NCI-H524 treated with DMSO at 0.1 percent for 48 hours (cell line): ENCODE measurements at places on chromosomes 1 and 21.

DNA sequence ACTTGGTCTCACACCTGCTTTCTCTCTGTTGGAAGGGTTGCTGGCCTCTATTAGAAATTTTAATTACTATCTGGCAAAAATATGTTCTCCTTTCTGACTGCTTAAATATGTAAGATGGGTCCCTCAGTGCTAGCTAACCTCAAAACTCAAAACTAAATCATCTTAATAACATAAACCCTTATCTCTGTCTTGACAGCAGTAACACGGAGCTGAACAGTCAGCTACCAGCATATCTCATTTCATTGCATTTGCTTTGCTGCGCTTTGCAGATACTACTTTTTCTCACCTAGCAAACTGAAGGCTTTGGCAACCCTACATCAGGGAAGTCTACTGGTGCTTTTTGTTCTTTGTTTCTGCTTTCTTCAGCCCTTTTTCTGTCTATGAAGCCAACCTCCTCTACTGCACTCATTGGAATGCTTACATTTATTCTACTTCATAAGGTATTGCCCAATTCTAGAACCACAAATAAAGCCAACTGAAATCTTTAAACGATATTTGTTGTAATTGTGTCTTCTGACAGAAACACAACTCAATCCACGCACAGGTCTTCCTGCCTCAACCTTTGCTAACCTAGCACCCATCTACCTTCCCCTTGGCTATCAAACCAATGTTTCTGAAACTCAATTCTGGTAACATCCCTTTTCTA is 95.6 kb downstream of the RERE start:
- no peak for DNase-seq

GRCh38 chr21:34362670-34363069 is 1.1 kb upstream of the KCNE2 start:
- no peak for DNase-seq

DNA sequence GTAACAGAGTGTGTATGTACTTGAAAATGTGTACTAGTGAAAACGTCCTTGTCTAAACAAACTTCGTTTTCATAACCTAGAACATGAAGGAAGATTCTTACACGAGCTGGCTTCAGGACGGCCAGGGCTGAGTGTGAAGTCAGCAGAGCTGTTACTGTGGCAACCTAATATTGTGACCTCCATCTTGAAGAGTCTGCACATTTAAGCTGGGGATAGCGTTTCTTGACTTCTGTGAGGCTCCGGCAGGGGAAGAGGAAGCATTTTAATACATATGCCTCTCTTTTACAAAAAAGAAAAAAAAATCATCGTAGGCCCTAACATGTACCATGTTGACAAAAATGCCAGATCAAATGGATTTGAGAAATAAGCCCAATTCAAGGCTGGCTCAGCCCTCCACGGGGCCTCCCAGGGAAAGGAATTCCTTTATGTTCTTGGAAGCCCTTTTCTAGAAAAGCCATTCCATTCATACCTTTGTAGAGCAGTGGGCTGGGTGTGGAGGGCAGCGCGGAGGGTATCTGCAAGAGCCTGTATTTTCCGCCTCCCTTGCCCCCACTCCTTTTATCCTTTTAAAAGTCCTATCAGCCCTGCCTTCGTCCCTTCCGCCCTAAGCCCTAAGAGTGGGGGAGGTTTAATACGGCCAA is 51.1 kb downstream of the SIM2 start:
- DNase-seq = no peak

GRCh38 chr1:156428746-156429288 is 59.8 kb downstream of the RHBG start:
- DNase-seq = no peak

GRCh38 chr1:245412306-245412705 is 257.5 kb downstream of the KIF26B start:
- DNase-seq = no peak

DNA sequence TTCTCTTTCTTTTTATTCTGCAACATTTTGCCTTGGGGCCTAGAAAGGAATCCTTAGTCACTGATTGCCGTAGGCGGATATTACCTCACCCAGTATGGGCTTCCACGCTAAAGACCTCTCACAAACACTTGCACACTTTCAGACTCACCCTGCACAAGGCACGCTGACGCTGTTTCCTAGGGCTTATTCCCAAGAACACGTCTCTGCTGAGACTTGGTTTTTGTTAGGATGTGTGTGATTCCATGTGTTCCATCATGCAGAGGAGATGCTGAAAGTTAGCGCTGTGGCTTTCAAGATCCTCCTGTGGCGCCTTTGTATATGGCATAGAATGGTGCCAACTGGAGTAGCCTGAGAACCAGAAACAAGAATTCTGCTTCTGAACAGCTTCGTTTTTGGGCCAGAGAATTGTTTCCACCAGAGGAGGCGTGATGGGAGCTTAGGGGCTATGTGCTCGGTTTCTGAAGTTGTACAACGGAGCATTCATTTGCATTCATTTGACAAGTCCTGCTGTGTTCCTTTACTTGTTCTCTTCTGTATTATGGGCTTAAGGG is 297.0 kb downstream of the DISC1 start:
- no peak for DNase-seq

GRCh38 chr1:44776730-44777068 is 1.4 kb downstream of the RPS8 start:
- no peak for DNase-seq

- no peak for DNase-seq
Measured at GRCh38 chr1:79519084-79519760, 512.7 kb upstream of the ADGRL4 start.

DNA sequence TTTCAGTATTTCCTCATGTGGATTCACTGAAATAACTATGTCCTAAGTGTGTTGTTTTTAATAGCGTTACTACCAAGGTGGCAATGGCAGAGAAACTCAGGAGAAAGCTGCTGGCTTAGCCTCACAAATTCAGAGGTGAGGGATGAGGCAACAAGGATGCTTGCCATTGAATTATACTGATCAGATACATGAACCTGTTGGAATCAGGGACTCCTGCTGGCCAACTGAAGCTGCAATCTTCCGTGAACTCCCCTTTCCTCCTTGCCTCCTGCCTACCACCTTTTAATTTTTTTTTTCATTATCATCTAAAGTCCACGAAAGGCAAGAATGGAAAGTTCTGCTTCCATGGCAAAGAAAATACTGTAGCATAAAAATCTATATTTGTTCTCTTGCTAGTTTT is 254.7 kb downstream of the NFIA start:
- no peak for DNase-seq

DNA sequence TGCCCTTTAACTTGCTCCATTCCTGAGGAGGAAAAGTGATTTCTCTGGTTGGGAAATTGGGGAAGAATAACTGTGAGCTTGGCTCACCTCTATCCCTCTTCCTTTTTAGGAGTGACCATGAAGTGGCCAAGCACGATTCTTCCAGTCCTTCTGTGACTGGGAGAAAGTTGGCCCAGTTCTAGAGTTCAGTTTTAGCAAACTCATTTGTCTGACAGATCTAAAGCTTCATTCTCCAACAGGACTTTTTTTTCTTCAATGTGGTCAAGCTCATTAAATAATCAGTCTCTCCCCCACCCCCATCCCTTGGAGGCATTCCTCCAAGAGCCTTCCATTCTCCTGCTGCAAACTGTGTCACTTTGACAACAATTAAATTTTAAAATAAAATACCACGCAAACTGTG is 6.4 kb upstream of the AGL start:
- no peak for DNase-seq

- DNase-seq = no peak
Measured at GRCh38 chr1:200838676-200839445, 33.9 kb upstream of the GPR25 start.

GRCh38 chr1:38783640-38784229 is 75.8 kb downstream of the RRAGC start:
- no peak for DNase-seq

- no peak for DNase-seq
Measured at GRCh38 chr1:112971006-112971405, 15.0 kb upstream of the SLC16A1 start.

DNA sequence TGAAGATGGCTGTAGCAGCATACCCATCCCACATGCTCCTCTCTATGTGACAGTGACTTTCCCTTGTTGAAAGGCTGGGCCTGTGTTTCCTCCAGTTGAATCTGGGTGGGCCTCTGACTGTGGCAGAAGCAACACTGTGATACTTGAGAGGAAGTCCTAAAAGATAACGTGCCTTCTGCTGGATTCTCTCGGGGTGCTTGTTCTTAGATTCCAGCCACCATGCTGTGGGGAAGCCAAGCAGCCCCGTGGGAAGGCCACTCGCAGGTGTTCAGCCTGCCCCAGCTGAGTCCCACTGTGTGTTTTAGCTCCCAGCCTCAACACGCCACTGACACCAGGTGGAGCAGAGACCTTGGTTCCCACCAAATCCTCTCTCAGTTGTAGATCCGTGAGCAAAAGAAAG is 31.5 kb downstream of the TRAPPC10 start:
- no peak for DNase-seq

DNA sequence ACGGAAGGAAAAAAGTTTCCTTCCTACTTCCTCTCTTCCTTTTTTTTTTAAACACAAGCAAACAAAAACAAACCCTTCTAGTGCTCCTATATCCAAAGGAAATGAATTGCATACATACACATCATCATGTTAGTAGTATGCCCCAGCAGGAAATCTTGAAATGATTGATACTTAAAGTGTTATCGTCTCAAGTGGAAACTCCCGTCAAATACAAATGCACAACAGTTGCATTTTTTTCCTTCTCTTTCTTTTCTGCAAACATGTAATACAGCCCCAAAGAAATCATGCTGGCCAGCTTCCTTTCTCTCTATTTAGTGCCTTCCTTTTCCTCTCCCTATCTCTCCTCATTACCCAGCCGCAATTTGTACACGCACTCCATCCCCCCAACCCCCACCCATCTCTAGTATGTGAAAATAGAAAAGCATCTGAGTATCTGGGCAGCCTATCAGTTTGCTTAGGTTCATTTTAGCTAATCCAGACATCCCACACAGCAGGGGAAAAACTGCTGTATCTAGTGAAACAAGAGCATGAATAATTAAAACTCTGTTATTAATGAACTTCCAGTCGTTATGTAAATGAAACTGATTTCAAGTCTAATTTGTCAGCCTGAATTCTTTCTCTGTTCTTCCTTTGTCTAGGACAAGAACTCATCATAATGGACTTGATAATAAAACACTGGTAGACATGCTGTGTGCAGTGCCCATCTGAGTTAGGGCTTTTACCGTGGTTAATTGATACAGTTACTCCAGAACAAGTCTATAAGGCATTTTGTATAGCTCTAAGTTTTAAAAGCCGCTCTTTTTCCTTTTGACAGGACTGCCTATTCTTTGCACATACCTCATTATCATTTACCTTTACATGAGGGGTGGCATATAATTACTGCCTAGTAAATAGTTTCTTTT is 336.5 kb upstream of the ADGRL2 start:
- no peak for DNase-seq

DNA sequence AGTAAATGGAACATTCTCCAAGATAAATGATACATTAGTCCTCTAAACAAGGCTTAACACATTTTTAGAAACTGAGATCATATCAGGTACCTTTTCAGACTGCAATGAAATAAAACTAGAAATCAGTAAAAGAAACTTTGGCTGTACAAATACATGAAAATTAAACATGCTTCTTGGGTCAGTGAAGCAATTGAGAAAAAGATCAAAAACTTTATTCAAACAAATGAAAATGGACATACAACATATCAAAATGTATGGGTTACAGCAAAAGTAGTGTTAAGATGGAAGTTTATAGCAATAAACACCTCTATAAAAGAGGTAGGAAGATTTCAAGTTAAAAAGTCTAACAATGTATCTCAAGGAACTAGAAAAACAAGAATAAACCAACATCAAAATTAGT is 598.5 kb downstream of the SMYD3 start:
- DNase-seq = no peak

- DNase-seq = no peak
Measured at GRCh38 chr1:43304771-43305300, 4.1 kb downstream of the TIE1 start.

GRCh38 chr1:239987103-239987745 is 104.5 kb upstream of the FMN2 start:
- DNase-seq = no peak

DNA sequence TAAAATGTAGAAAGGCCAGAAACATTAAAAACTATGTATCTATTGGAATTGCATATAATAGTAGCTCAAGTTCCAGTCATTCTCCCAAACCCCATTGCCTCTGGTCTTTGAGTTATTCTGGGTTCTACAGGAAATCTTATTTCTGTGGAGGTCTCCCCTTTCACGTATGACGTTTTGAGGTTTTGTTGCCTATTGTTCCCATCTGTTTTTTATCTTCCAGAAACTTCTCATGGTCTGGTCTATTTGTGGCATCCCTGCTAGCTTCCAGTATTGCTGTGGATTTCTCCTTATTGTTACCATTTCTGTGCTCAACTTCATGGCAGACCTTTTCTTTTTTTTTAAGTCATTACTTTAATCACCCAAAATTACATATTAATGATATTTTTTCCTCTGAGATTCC is 43.3 kb downstream of the DTL start:
- no peak for DNase-seq

- DNase-seq = no peak
Measured at GRCh38 chr1:171800342-171800741, 18.9 kb downstream of the METTL13 start.

DNA sequence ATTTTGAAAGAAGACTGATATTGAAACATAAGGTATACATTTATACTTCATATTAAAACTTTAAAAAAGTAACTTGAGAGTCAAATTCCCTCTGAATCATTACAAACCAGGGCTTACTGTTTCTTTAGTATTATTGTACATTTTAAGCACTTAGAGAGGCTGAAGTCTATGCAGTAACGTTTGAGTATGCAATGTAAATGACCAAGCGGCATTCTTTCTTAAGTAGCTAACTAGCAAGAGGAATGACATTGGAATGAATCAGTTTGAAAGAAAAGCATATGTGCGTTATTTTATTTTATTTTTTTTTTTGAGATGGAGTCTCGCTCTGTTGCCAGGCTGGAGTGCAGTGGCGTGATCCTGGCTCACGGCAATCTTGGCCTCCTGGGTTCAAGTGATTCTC is 24.3 kb downstream of the WNT2B start:
- DNase-seq = no peak

- no peak for DNase-seq
Measured at GRCh38 chr1:198340139-198340538, 183.3 kb downstream of the NEK7 start.

- no peak for DNase-seq
Measured at GRCh38 chr1:235075048-235075776, 53.4 kb downstream of the TOMM20 start.

- DNase-seq = no peak
Measured at GRCh38 chr1:199837321-199837720, 190.2 kb upstream of the NR5A2 start.
